Dorsolateral prefrontal cortex (tissue), 122 donors: ENCODE measurements at places on chromosomes 11 and 22.
A peak's percentile ranks its signal among the peaks of the same experiment; 100 is the strongest.

DNA sequence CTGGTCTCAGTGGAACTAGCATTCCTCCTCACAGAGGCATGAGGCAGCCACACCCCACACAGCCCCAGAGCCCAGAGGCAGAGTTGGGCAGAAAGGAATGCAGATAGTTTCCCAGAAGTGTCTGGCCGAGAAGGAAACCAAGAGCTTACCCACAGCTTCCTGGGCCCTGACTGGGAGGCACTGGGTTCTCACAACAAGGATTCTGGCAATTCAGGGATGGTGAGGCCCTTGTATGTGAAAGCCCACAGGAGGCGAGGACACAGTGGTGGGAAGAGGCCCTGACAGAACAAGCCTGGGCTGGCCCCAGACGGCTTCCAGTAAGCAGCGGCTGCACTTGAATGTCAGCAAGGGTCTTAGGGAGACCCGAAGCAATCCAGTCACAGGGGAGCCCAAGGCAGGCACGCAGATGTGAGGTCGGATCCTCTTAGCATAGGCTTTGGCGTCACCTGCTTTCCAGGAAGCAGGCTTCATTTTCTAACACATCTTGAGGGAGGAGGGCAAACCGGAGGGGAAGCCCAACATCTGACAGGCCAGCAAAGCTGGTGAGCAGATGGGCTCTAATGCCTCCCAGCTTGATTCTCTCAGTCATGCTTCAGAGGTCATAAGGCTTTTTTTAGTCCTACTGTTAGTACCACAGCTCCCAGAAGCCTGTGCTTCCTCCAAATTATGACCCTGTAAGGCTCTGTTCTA is 78.3 kb upstream of the AKIP1 start:
- DNase-seq, result peak; percentile 62

DNA sequence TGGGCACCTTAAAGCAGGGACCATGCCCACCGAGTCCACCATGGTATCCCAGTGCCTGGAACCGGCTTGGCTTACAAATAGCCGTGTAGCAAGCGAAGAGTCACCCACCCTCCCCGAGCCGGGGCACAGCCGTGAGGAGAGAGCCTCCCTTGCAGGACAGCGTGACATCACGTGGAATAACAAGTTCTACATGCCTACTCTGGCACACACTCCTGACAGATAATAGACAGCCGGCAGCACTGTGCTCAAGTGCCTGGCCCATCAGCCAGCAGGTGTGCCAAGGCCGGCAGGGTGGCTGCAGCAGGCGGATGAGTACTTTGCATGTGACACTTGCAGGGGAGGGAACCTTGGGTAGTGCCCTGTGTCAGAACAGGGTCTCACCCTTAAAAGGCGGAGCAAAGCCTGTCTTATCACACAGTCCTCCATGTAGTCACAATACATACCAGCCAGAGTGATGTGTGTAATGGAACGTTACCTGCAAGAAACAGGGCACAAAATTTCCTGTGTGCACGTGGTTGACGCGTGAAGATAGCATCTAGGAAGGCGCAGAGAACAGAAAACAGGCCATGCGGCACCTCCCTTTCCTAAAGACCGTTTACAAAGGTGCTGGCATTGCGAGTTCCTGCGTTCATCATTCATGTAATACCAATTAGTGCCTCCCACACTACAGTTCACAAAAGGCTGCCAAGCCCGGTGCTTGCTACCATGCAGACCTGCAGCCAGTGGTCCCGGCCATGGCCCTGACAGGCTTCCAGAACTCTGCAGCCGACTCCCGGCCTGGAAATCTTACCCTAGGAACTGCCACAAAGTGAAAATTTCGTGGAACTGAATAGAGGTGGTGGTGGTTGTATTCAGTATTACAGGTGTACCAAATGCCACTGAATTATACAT is 16.4 kb downstream of the TOM1 start:
- DNase-seq, result peak; percentile 22

DNA sequence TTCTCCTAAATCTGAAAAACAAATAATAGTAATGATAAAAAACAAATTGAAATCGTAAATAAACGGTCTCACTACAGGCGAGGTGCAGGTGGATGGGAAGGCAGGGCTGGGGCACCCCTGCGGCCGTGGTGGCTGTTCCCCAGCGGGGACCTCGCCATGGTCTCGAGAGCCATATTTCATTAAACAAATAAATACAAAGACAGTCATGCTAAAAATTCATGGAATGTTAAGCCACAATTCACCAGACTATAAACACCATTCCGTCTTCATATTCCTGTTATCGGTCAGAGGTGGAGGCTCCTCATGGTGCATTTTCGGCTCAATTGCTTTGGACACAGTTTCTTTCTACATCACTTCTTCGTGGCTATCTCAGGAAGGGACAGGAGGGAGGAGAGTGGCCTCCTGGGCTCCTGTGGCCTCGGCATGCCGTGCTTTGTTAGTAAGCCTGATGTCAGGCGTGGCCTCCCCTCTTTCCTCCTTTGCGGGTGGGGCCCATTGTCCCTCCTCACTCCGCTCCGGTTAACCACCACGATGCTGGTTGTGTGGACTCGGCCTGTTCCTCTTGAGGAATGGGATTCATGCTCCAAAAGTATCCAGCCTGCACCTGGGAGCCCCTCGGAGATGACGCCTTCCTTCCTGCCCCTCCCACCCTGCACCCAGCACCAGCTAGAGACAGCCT is 16.1 kb upstream of the BRSK2 start:
- DNase-seq, result no peak

DNA sequence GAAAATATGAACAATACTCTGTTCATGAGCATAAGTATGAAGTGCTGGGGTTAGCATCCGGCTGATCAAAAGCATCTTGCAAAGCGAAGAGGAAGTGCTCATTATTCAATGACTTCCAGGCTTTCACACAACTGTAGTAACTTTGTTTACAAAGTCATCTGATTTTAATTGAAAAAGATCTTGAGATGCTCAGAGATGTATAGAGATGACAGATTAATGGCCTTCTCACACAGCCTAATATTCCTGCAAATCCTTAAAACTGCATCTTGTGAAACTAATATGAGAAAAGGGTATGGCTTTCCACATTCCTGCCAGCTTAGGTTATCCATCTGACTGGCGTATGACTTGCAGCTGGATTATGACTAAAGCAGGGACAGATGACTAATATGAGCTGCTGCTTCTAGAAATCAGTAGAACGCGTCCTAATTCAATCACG is 125.4 kb downstream of the CASP12 start:
- no peak for DNase-seq

DNA sequence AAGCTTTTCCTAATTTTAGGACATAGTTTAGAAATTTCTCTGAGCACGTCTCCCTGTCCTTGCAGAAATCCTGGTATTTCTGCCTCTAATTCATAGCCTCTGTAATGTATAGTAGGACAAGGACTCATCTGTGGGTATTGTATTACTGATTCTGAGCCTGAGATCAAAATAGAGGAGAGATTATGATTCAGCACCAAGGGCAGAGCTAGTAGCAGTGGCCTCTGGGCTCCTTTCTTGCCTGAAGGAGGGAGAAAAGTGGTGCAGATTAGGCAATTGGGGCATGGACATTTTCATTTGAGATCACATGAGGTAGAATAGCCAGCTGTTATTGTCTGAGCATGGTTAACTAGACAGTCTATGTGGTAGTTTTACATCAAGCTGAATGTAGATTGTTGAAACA is 2.8 kb downstream of the MADD start:
- no peak for DNase-seq

- no peak for DNase-seq
Measured at GRCh38 chr11:113628912-113629311, 77.2 kb downstream of the TMPRSS5 start.

- no peak for DNase-seq
Measured at GRCh38 chr11:84969103-84969502, 658.0 kb downstream of the DLG2 start.

- no peak for DNase-seq
Measured at GRCh38 chr22:42544686-42545085, 9.1 kb upstream of the SERHL2 start.
